ENCODE measurements at places on chromosomes 11 and 22.

- DNase-seq = no peak
Measured at GRCh38 chr22:45632791-45633515, 38.7 kb upstream of the ATXN10 start.

- DNase-seq = no peak
Measured at GRCh38 chr11:88041679-88042078, 133.6 kb downstream of the RAB38 start.

- no peak for DNase-seq
Measured at GRCh38 chr22:21754523-21754922, 18.9 kb upstream of the YPEL1 start.

DNA sequence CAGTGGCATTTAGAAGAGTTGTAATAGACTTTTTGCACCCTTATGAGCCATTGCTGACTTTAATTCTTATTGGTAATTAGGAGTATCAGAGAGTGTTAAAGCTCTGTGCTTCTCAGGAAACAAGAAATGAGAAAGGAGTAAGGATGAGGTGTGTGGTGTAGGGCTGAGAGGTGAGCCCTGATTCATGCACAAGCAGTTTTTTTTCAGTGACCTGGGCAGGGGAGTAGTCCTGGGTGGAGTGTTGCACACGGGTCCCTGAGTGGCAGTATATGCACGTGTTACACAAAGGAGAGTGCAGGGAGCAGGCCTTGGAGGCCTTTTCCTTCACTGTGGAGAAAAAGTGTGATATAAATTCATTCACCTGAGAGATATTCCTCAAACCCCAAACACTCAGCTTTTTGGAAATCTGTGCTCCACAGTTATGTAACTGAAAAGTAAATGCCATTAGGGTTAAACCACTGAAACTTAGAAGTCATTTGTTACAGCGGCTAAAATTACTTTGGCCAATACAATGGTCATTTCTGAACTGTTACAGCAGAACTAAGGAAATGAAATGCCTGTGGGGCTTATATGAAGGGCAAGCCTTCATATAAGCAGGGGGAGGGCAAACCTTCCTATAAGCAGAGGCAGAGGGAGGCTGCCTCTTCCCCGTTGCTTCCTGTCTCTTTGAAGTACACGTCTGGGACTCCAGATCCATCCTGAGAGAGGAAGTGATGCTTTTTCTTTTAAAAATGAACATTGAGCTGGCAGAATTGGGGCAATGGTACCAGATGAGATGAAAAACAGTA is 62.6 kb upstream of the OLFML1 start:
- DNase-seq = no peak

- no peak for DNase-seq
Measured at GRCh38 chr11:58796333-58796732, 48.2 kb downstream of the GLYATL2 start.

GRCh38 chr11:87076260-87076783 is 38.6 kb downstream of the TMEM135 start:
- no peak for DNase-seq

DNA sequence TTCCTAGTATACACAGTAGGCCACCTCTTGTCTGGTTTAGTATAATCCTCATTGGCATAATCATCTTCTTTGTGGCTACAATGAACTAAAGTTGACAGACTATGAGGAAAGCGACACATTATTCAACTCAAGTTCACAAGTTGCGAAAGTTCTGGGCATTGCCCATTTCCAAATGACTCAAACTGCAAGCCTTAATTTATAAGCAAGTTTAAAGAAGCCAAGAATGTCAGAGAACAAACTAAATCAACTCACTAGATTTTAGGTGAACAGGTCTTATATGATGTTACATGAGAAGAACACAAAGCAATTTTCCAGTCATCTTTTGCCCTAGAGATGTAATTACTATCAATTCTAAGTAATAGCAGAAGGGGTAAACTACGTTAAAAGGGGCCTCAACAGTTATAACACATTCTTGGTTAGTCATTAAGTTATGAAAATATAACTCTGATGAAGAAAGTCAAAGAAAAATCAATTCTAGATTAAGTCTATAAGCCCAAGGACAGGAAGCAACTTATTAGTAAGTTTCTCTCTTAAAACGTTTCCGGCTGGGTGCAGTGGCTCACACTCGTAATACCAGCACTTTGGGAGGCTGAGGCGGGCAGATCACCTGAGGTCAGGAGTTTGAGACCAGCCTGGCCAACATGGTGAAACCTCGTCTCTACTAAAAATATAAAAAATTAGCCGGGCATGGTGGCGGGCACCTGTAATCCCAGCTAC is 21.5 kb downstream of the PICALM start:
- DNase-seq = no peak

- no peak for DNase-seq
Measured at GRCh38 chr11:123321636-123322035, 108.4 kb upstream of the GRAMD1B start.

- DNase-seq = no peak
Measured at GRCh38 chr11:7555052-7555699, 41.4 kb downstream of the PPFIBP2 start.

DNA sequence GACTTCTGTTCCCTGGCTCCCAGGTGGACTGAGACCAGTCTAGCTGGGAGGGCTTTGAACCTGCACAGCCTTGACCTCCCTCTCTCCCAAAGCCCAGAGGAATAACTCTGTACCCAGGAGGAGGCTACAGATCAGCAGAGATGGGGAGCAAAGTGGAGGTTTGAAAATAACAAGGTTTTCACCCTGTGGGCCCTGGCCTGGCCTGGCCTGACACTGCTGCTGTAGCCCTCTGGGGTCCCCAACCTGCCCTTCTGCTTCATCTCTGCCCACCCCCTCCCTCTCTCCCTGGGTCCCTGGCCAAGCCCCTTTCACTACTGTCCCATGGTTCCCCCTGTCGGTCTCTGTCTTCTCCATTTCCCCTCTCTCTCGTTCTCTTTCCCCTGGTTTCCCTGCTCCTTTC is 225.2 kb downstream of the BUD13 start:
- DNase-seq = no peak

GRCh38 chr22:44368611-44369292 is 56.0 kb upstream of the SHISAL1 start:
- DNase-seq = no peak

DNA sequence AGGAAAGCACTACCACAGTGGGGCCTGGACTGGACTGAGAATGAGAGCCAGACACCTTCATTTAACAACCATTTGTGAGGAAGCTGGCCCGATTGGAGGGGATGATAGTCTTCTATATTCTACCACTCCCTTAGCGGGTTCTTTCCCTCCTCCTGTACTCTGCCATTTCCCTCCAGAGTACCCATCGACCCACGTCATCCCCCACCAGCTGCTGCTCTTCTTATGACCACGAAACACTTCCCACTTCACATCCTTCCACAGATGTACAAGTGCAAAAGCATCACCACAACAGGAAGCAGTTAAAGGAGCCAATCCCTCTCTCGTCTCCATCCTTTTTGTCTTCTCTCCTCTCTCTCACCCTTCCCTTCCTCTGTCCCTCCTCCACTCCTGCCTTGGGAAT is 18.0 kb upstream of the UBASH3B start:
- DNase-seq = no peak

GRCh38 chr11:130449996-130450769 is 1.7 kb downstream of the ADAMTS15 start:
- peak; percentile 86 for DNase-seq

DNA sequence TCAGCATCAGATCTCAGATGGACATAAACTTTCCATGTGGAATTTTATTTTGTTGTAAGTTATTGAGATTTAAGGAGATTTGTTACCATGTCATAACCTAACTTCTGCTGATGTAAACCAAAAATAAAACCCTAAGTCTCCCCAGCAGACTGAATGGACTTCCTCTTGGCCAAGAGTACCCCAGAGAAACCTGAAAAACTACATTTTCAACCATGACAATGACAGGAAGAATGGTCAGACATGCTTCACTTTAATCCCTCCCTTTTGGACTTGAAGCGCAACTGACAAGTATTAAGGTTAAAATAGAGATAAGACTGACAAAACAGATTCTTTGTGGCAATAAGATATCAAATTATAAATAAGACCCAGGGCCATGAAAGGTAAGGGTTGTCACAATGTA is 579.7 kb upstream of the RAG2 start:
- no peak for DNase-seq

GRCh38 chr22:39253435-39254070 is 8.8 kb upstream of the PDGFB start:
- DNase-seq = peak; percentile 89

- DNase-seq = no peak
Measured at GRCh38 chr22:37453696-37454095, 26.4 kb upstream of the ELFN2 start.

- DNase-seq = no peak
Measured at GRCh38 chr11:60477035-60477445, 15.5 kb upstream of the MS4A12 start.

DNA sequence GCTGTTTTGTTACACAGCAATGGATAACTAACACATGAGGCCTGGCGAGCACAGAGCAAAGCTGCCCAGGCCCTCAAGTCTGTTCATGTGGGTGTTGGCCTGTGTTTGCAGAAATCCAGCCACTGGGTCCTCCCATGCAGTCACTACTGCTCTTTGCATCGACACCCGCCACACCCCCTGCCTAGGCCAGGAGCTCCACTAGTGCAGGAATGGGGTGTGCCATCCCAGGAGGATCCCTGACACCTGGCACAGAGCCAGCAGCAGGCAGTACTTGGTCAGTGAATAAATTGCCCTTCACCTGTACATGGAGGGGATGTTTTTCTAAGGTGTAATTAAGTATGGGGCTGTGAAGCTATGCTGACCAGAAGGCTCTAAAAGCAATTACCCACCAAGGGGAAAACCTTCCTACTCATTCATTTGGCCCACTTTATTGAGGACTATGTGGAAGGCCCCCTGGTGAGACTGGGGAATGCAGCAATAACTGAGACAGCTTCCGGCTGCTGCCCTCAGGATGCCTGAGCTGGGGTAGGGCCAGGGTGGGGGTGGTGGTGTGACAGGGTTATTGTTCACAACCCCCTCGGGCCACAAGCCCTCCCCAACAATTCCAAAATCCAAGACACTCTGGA is 160.8 kb downstream of the CRYBB2 start:
- DNase-seq = no peak

- no peak for DNase-seq
Measured at GRCh38 chr22:29090039-29090438, 17.2 kb downstream of the KREMEN1 start.

DNA sequence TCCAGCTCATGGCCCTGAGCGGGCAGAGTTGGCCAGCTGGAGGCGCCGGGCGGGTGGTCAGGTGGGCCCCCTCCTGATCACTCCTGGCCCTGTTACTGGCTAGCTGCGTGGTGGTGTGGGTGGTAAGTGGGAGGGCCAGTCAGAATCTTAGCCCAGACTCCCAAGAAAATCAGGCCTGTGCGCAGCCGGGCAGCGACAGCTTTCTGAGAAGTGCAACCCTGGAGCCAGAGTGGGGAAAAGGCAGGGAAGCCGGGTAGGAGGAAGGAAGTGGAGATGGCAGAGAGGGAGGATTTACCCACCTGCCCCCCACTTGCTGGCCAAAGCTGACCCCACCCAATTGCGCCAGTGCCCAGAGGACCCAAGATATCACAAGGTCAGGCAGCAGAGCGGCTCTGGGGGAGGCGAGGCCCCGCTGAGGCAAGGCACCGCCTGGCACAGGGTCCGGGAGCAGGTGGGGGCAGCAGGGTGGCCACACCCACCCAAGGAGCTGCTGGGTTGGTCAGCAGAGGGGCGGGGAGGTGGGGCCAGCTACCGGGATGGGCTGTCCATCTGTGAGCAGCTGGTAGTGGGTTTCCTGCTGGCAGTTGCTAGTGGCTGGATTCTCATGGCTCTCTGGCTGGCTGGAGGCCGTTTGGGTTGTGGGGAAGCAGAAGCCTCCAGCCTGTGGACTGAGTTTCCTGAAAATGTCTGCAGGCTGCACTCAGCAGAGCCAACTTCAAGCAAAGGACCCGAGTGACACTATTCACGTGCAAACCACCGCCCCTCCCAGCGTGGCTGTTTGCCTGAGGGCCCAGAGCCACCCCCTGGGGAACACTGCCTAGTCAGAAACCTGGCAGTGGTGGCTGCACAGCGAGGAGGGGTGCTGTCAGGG is 196.4 kb downstream of the IGLL1 start:
- DNase-seq = no peak

DNA sequence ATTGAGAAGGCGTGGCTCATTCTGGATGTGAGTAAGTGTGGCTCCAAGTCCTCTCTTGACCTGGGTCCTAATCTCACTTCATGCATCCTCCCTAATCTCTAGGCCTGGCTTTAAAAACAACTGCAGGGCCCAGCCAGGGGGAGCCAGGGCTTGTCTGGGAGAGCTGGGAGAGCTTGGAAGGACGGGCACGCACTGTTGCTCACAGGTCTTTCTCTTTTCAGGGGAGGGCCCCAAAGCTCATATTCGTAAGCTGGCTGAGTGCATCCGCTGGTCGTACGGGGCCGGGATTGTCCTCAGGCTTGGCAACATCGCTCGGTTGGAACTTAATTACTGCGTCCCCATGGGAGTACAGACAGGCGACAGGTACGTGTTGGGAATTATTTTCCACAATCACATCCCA is 34.1 kb upstream of the PARVB start:
- DNase-seq = no peak

DNA sequence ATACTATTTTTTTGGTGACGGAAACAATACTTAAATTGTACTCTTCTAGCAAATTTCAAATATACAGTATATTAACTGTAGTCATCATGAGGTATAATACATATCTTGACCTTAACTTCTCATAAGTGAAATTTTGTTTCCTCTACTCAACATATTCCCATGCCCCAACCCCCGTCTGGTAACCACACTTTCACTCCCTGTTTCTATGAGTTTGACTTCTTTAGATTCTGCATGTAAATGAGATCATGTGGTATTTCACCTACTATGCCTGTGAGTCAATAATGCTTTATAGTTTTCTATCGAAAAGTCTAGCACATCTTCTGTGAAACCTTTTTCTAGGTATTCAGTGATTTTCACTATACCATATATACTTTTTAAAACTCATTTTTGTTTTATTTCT is 663.2 kb downstream of the CNTN5 start:
- DNase-seq = no peak

DNA sequence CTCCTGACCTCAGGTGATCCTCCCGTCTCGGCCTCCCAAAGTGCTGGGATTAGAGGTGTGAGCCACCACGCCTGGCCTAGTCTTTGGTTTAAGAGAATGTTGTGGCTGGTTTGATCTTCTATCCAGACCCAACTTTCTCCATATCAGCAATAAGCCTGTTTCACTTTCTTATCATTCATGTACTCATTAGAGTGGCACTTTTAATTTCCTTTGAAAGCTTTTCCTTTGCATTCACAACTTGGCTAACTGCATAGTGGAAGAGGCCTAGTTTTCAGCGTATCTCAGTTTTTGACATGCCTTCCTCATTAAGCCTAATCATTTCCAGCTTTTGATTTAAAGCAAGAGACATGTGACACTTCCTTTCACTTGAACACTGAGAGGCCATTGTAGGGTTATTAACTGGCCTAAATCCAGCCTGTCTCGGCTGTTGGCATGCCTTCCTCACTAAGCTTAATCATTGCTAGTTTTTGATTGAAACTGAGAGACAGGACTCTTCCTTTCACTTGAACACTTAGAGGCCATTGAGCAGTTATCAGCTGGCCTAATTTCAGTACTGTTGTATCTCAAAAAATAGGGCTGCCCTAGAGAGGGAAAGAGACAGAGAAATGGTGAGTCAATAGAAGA is 13.1 kb upstream of the RPL3 start:
- DNase-seq = no peak

GRCh38 chr22:45312856-45313255 is 3.1 kb downstream of the FAM118A start:
- DNase-seq = no peak
